Skeletal muscle cell (primary cell): ENCODE measurements at places on chromosomes 7 and 10.
A peak's percentile ranks its signal among the peaks of the same experiment; 100 is the strongest.

- no peak for DNase-seq
Measured at GRCh38 chr7:69682518-69682917, 84.2 kb downstream of the AUTS2 start.

GRCh38 chr7:106381252-106381651 lies 96.5 kb upstream of the NAMPT start:
- no peak for DNase-seq

GRCh38 chr10:113026679-113027078 lies 76.6 kb downstream of the TCF7L2 start:
- DNase-seq = peak; percentile 59

- DNase-seq = no peak
Measured at GRCh38 chr7:103001210-103001609, 73.4 kb downstream of the FBXL13 start.

- no peak for DNase-seq
Measured at GRCh38 chr10:112758961-112759360, 191.1 kb upstream of the TCF7L2 start.

DNA sequence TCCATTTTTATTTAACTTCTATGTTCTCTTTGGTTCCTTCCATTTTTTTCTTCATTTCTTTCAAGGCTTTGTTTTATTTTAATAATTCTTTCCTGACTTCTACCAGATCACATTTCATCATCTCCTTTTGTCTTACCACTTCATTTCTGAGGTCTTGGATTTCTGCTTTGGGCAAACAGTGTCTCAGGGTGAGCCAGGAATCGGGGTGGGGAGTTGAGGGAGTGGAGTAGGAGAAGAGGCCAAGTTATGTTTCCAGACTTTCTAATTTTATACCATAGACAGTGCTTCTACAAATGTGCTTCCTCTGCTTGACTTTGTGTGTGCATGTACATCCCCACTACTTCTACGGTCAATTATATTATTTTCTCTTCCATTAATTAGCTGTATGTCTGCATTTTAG lies 112.1 kb downstream of the PRKG1 start:
- DNase-seq = no peak

GRCh38 chr10:132687181-132687892 lies 98.6 kb downstream of the NKX6-2 start:
- DNase-seq = no peak

GRCh38 chr7:94449151-94449725 lies 54.5 kb downstream of the COL1A2 start:
- DNase-seq = peak; percentile 24

DNA sequence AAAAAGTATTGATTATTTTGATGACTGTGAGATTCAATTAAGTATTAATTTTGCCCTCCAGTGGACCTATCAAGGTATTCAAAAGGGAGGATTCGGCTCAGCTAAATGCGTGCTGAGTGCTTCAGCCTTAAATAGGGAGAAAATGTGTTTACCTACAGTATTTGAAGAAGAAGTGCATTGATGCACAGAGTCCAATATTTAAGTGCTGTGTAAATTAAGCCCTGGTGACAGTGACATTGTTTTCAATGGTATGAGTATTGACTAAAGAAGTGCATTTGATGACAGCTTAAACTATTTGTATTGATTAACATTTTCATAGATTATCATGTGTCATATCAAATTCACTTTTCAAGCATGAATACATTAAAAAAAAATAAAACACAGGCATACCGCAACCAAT lies 106.6 kb downstream of the POU6F2 start:
- DNase-seq = no peak

GRCh38 chr10:48714088-48714487 lies 29.4 kb downstream of the WDFY4 start:
- DNase-seq = no peak

DNA sequence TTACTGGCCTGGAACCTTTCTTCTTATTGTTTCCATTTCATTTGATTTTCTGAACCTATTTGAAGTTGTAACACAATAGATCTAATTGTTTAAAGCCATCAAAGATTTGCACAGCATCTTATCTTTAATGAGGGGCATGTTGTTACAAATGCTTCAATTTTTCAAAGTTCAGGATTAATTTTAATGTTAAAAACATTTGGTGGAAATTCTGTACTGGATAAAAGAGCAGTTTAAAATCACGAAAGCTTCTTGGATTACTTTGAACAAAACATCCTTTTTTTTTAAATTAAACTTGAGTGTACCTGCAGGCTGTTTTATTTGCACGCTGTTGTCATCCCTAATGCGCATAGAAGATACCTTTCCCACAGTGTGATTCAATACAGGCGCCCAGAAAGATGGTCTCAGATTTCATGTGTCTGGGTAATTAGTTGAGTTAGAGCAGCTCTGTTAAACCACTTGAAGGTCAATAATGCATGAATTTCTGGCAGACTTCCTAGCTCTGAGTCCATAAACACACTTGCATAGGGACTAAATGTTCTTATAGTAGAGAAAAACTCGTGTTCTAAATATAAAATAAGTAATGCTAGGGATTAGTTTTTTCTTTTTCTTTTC lies 29.3 kb upstream of the DDX50 start:
- DNase-seq = peak; percentile 96

- DNase-seq = no peak
Measured at GRCh38 chr7:149524394-149524793, 26.8 kb upstream of the ZNF746 start.

- no peak for DNase-seq
Measured at GRCh38 chr10:126836009-126836408, 69.2 kb upstream of the DOCK1 start.

DNA sequence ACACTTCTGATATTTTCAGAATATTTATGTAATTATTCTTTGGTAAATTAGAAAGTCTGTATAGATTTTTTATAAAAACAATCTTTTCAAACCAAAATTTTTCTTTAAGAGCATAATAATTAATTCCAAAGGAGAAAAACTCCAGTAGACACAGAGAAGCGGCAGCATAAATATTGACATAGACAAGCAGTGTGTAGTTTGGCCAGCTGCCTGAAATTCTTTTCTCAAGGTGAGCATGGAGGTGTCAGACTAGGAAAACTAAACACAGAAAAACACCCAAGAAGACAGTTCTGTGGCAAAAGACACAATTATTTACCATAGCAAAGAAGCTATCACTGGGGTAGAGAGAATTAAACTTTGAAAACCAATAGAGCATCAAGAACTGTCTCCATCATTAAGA lies 82.4 kb downstream of the KLF6 start:
- no peak for DNase-seq

DNA sequence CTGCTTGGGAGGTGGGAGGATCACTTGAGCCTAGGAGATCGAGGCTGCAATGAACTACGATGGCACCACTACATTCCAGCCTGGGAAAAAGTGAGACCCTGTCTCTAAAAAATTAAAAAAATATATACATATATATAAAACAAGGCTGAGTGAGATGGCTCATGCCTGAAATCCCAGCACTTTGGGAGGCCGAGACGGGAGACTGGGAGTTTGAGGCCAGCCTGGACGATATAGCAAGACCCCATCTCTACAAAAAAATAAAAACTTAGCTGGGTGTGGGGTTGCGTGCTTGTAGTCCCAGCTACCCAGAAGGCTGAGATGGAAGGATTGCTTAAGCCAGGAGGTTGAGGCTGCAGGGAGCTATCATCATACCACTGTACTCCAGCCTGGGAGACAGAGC lies 87.6 kb downstream of the CARD11 start:
- DNase-seq = no peak

GRCh38 chr7:44845451-44845850 lies 2.4 kb downstream of the H2AZ2 start:
- no peak for DNase-seq

DNA sequence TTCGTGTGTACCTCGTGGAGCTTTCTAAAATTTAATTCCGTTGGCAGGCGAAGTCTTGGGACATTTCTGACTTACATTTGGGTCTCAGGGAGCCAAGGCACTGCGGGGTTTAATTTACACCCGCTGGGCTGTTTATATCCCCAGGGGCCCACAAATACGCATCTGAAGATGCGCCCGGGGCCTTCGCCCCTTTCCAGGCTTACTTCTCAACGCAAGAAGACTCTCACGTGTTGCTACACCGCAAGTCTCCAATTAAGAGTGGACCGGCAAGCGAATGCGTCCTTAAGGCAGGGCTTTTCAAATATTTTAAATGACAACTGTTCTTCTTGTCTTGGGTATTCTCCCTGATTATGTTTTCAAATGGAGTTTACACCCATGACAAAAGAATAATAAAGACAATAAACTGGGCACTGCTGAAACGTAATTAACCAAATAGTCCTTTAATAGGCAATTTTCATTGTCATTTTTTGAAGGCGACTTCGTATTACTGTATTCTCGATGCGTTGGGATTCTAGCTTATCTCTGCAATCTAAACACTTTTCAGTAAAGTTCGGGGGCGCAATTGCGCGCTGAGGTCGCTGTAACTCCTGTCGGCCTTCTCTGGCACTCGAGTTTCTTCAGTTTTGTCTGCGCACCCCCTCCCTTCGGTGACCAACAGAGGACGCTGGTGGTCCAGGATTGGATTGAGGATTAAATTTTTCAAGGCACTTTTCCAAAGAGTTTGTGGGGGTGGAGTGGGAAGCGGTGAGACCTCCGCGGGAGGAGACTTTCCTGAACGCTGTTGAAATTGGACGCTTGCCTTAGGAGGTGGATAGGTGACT lies 837 bp upstream of the IGFBP3 start:
- no peak for DNase-seq

GRCh38 chr10:123529146-123529760 lies 136.9 kb upstream of the GPR26 start:
- DNase-seq = no peak

DNA sequence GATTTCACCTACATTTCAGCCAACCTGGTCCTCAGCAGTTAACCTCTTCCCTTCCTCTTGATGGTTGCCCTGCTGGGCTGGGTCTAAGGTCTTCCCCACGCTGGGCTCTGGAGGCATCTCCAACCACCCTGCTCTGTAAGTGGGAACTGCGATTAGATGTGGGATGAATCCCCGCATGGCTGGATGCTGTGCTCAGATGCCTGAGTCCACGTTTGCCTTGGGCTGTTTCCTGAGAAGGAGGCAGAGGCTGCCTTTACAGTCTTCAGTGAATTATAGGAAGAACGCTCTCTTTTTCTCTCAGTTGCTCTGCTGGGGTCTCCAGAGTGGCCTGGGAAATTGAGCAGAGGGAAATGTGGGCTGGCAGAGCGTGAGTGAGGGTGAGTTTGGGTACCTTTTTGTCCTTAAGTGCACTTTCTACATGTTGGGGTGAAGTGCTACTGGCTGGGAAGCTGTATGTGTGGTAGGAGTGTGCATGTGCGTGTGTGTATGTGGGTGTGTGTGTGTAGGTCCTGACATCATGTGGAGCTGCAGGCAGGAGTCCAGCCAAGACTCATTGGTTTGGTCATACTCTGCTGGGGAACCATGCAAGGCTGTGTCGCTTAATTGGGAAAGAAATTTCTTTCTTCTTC lies 1.5 kb downstream of the GIMAP8 start:
- DNase-seq = no peak

DNA sequence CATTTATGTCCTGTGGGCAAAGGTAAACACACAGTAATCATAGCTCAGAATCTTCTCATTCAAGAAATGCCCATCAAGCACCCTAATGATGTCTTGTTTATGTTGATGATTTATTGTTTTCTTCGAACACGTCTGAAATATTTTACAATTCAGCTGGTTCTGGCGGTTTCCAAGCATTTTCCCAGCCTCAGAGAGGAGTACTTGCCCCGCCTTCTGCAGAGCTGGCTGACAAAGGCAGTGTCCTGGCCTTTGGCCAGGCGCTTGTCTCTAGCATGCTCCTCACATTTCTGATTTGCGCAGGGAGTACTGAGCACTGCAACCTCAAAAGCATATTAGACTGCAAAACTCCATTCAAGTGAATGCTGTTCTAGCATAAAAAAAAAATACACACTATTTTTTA lies 314.2 kb upstream of the GNAI1 start:
- peak; percentile 68 for DNase-seq

GRCh38 chr7:131508754-131509486 lies 47.5 kb downstream of the PODXL start:
- DNase-seq = no peak

GRCh38 chr10:9823268-9823930 lies 1194.3 kb upstream of the CELF2 start:
- no peak for DNase-seq

- DNase-seq = no peak
Measured at GRCh38 chr10:48667960-48668590, 16.6 kb upstream of the WDFY4 start.

DNA sequence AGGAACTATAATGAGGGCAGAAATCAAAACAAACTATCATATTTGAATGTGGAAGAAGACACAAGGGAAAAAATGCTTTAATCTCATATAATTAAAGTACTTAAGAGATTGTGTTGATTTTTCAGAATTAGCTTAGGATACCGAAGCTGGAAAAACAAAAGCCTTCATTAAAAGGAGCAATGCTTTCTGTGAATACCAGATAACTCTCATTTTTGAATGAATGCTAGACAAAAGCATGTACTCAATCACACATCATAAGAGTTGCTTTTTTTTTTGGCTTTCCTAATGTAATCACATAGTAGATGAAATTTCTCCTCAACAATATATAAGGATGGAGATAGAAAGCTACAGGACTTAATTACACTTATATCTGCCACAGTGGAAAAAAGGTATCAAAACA lies 43.3 kb downstream of the CADPS2 start:
- DNase-seq = no peak

DNA sequence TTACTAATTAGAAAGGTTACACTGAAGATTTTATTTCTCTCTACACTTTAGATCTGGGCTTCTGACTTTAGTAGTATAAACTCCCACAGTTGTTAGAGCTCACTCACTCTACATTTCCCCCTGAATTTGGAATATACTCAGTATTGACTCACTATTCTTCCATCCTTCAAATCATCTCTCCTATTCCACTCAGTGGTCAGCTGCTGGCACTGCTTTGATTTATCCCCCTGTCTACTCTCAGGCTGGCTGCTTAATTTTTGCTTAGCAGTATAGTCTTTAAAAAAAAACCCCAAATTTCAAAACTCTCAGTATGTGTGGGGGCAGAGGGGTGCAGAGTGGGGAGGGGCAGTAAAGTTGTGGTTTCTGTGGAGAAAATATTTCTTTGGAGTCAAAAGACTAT lies 68.9 kb downstream of the CDK6 start:
- no peak for DNase-seq

DNA sequence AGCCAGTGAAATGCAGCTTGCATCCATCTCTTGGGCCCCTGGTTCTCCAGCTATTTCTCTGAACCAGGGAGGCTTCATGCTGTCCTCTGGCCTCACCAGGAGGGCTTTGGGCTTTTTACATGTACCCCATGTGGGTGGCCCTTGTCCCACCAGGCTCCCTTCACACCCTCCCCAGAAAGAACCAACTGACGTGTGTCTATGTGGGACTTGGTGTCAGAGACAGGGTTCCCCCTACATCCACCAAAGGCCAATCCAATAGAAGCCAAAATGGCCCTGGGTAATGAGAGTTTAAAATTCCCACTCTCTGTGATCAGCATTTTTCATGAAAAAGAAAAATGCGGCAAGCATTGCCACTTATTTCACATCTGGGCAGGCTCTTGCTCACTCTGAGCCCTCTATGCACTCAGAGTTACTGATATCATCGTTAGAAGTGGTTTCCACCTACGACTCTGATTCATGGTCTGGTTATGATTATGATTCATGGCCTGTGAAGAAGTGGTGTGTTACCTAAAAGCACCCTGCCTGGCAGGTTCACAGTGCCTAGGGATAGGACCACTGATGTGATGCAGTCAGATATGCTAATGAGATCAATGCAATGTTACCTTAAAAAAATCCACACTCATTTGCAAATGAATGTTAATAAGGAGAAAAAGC lies 133.5 kb downstream of the BUB3 start:
- no peak for DNase-seq
